ELR (cell line): ENCODE measurements at places on chromosomes 11 and 22.

- no peak for DNase-seq
Observed at GRCh38 chr11:26898799-26899198, 95.1 kb upstream of the FIBIN start.

DNA sequence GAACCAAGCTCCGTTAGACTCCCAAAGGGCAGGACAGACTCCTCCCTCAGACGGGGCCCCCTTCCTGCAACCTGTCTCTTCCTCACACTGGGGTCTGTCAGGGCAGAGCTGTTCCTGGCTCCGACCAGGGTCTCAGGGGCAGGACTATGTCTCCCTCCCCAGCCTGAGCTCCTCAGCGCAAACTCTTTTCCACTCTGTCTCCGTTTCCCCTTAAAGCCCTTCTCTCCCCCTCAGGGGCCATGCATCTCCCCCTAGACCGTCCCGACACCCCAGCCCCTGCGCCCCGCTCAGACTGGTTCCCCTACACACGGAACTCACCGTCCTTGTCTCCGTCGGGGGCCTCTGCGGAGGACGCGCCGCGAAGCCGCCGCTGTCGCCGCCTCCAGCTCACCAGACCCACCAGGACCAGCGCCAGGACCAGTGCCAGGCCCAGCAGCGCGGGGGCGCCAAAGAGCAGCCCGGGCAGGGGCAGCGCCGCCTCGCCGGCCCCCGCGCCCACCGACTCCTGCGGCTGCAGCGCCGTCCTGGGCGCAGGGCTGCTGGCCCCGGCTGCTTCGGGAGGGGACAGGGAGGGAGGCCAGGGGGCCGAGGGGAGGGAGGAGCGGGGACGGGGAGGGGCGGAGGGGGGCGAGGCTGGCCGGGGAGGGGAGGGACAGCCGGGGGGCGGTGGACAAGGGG is 684 bp downstream of the TNFRSF13C start:
- peak; percentile 53 for DNase-seq

GRCh38 chr11:8283465-8284230 is 20.0 kb upstream of the LMO1 start:
- no peak for DNase-seq

DNA sequence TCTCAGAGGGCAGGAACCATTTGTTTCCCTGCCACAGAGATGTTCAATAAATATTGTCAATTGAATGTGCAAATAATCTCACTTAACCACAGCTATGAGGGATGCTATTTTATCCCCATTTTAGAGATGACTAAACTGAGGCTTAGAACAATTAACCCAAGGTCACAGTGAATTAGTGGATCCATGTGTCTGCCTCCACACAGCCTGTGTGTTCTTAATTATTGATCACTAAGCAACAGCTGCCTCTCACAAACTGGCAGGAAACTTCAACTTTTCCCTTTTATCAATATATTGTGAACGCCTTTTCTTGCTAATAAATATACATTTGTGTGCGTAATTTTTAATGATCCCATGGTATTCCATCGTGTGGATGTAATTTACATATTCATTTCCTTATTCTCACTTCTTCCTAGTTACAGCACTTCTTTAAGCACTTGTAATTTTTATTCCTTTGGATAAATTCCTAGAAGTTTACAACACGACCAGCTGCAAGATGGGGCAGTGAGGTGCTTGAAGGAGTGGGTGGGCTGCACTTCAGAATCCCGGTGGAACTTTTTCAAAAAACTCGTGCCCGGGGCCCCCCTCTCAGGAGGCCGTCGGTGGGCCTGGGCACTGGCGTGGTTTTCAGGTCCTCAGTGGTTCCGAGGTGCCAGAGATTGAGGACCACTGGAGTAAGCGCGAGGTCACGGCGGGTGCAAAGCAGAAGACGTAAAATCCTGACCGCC is 915 bp upstream of the SREBF2 start:
- peak; percentile 7 for DNase-seq

DNA sequence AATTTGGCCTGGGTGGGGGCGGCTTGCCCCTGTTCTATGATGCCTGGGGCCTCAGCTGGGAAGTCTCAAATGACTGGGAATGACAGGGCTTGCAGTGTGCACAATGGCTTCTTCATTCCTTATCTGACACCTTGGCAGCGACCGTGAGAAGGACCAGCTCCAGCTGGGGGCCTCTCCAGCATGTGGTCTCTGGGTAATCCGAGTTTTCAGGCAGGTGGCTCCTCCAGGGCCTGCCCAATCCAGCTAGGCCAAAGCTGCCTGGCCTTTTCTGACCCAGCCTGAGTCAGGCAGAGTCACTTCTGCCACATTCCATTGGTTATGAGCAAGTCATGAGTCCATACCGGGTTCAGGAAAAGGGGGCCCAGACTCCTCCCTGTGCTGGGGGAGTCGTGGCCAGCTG is 646.0 kb downstream of the OPCML start:
- peak; percentile 91 for DNase-seq

DNA sequence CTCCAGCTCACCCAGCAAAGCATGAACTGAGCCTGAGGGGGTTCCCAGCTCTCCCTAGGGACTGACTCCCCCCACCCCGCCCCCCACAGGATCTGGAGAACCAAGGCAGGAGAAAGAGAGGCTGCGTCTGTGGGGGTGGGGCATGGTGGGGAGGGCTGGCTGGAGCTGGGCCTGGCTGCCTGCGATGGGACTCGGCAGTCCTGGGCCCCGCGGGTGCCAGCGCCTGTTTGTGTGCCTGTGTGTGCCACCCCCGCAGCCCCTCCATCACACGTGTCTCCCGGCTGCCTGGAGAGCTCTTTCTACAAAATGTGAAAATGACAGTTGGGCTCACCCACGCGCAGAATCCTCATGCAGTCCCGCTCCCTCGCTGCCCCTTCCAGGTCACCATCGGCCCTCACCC is 46.8 kb downstream of the CACNA1I start:
- no peak for DNase-seq

DNA sequence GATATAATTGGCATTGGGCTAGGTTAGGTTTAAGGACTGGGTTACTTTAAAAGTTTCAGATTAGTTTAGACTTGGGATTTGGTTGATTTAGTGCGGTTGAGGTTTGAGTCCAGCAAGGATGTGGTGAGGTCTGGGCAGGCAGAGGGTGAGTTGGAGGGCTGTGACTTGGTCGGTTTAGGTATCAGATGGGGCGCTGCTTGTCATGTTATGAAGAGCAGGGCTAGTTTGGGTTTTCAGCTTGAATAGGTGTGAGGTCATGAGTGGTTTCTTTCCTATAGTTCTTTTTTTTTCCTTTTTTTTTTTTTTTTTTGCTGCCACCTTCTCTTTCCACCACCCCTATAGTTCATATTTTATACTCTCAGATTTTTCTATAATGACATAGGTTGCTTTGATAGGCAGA is 4.8 kb downstream of the CLCF1 start:
- DNase-seq, result no peak

GRCh38 chr11:33557201-33557600 is 143.4 kb downstream of the C11orf91 start:
- peak; percentile 91 for DNase-seq

DNA sequence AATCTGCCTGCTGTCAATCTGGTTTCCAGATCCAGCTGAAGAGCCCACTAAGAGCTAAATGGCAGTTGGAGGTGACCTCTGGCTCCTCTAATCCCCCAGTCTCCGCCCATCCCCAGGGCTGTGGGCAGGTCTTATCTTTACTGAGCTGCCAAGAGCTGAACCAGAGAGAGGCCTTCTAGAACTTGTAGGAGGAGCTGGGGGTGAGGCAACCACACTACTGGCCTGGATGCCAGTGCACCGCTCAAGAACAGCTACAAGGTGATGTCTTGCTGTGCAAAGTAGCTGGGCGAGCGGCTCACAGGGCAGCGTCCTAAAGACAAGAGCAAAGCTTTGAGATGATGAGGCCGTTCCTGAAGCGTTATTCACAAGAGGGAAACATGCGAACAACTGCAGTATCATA is 374.6 kb downstream of the CTTN start:
- no peak for DNase-seq

DNA sequence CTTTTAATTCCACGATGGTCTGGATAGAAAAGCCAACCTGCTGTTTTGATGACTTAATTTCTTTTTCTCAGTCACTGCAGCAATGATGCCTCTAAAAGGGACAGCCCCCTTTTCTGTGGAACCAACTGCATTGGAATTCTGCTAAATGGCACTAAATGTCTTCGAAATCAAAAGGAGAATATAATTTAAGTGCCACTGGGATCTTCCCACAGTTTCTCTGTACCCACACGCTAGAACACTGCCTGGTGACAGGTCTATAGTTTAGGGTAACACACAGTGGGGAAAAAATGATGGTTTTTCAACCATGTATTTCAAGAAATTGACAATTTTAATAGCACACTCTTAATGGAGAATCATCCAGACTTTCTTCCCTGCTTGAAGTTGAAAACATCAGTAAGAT is 182.3 kb downstream of the OPCML start:
- DNase-seq, result no peak

DNA sequence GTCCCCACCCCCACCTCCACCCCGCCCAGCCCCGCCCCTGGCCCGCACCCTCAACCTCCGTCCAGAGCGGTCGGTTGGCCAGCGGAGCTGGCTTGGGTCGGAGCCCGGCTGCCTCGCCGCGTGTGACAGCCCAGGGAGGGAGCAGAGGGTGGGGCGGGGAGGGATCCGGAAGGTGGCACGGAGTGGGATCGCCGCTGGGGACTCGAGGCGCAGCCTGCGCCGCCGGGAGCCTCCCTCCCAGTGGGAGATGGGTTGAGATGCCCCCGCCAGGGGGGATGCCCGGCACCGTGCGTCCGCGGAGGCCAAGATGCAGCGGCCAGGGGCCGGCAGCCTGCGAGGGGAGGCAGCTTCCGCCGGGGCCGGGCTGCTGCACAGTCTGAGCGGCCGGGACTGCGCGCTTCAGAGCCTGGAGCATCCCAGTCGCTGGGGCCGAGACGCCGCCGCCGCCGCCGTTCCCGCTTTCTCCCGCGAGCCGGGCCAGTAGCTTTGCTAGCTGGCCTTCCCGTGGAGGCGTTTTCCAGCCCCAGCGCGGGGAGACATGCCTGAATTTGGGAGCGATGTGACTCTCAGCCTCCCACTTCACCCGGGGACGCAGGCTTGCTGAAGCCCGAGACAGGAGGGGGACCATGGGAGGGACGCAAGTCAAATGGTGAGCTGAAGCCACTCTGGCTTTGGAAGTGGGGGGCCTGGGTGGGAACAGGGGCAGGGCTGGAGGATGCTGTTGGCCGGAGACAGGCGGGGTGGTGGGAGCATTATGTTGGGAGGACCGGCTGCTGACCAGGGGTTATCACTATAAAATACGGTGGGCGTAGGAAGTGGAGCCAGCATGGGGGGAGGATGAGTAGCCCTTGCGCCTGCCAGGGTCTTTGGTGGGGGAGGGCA is 40.2 kb downstream of the DIXDC1 start:
- peak; percentile 56 for DNase-seq

DNA sequence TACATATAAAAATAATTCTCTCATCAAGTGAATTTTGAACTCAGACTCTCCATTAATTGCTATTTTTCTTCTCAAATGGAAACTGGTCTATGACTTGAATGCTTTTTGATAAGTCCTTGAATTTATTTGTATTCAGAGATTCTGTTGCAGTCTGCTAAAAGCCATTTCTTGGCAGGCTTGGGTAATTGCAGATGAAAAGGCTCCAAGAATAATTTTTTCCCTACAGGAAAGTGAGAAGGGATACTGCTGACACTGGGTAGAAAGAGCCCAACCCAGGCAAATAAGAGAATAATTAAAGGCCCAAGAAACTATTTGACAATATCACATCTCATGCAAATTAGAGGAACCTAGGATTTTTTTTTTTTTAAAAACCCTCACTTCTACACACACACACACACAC is 246.5 kb upstream of the DDI1 start:
- no peak for DNase-seq

GRCh38 chr11:115437902-115438575 is 66.2 kb downstream of the CADM1 start:
- no peak for DNase-seq

DNA sequence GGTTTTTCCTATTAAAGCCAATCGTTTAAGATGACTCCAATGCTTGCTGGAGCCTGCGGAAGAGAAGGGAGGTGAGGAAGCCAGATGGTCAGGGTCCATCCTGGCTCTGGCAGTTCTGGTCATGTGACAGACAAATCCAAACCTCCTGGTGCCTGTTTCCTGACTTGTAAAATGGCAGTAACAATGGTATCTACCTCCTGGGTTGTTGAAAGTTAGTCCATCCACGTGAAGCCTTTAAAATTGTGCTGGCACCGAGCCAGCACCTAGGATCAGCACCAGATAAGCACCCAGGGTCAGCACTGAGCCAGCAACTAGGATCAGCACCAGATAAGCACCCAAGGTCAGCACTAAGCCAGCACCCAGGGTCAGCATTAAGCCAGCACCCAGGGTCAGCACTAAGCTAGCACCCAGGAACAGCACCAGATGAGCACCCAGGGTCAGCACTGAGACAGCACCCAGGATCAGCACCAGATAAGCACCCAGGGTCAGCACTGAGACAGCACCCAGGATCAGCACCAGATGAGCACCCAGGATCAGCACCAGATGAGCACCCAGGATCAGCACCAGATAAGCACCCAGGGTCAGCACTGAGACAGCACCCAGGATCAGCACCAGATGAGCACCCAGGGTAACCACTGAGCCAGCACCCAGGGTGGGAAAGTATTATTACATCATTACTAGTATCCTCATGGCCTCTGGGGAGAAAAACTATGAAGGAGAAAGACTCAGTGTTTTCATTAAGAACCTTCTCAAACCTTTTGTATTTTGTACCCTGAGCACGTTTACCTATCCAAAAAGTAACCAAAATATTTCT is 17.2 kb downstream of the KIAA0930 start:
- DNase-seq, result no peak

DNA sequence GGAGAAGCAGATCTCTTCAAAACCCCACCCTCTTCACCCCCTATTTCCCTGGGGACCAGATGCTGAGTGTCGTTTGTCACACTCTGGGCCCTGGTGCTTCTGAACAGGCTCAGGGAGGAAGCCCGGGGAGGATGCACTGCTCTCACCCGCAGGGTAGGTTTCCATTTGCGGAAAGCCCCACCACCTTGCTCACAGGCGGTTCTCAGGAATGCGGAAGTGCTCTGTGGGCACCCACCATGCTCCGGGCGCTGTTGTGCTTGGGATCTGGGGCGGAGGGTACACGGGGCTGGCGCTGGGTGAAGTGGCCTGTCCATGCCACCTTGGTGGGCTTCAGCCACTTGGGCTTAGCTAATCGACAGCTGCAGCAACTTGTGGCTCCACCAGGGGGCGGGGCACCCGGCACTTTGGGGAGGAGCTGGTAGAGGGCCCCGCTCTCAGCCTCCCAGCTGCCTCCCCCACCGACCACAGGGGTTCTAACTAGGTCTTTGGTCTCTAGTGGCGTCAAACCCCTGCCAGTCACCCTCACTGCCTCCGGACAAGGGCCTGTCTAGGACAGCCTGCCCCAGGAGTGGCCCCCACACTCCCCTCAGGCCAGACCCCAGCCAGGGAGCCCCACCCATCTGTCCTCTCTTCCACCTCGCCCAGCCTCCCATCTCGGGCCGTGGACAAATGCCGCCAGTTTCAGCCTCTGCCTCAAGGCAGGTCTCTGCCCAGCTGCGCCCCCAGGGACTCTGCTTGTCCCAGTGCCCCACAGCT is 7.4 kb downstream of the NDUFV1 start:
- DNase-seq, result peak; percentile 63

- DNase-seq, result no peak
Observed at GRCh38 chr11:47908198-47908597, 60.0 kb upstream of the NUP160 start.

GRCh38 chr11:134072844-134073243 is 4.0 kb downstream of the JAM3 start:
- DNase-seq, result no peak

- DNase-seq, result no peak
Observed at GRCh38 chr22:44711690-44712555, 9.9 kb downstream of the PRR5 start.

- DNase-seq, result no peak
Observed at GRCh38 chr11:6571434-6572008, 31.9 kb downstream of the RRP8 start.

- DNase-seq, result no peak
Observed at GRCh38 chr11:119370486-119371046, 10.9 kb downstream of the USP2 start.

- no peak for DNase-seq
Observed at GRCh38 chr22:25750569-25751173, 8.7 kb downstream of the MYO18B start.
